H9 (cell line): ENCODE measurements at places on chromosomes 4 and X.

DNA sequence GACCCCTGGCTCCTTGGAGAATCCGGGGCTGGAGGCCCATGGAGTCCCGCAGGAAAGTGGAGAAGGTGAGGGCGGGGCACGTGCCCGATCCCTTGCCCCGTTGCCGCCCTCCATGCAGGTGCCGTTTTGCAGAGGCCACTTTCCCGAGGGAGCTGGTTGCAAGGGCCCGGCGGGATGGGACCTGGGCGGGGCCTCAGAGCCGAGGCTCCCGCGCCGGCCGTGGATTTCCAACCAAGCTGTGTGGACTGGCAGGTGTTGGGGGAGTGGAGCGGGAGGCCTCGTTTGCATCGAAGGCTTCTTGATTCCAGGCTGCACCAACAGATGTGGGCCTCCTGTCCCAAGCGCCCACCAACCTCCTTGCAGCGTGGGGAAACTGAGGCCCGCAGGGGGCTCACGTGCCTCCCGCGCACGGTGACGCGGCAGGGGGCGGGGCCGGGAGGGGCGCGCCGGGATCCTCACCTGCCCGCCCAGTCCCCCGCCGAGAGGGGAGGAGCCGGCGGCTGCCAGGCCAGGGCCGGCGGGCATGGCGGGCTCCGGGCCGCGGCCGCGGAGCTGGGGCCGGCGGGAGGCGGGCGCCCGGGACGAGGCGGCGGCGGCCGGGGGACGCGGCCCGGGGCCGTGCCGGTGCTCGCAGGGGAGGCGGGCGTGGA is 24.9 kb downstream of the SH3BP2 start:
- DNase-seq = peak; percentile 65

GRCh38 chr4:81971061-81971460 is 402.7 kb downstream of the HNRNPD start:
- no peak for DNase-seq

DNA sequence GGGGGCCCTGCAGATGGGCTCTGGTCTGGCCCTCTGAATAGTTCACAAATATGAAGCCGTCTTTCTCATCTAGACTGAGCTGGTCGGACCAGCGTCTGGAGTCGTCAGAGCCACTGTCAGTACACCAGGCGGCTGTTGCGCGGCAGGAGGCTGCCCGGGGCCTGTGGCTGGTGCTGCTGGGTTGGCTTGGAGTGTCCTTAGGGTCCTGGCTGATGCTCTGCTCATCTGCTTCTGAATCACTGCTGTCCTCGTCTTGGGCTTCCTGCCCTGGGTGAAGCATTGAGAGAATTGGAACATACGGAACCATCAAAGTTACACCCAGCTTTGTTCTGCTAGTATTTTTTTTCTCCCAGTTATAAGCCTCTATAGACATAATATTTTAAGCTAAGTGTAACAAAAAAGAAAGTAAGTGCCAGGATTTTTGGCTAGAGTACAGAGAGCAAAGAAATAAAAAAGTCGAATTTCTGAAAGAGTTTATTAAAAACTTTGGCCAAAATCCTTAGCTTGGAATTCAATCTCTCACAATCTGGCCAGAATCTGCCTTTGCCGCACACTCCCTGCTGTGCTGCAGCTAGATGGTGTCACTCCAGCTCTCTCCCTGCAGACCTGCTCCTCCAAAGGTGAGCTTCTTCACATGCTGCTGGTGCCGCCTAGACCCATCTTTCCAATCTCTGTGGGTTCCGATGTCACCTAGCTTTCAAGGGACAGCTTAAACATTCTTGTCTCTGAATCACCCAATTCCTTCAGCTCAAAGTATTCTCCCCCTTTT is 96.2 kb downstream of the CDS1 start:
- no peak for DNase-seq

- DNase-seq = no peak
These were observed 2.1 kb downstream of the COPS4 start for GRCh38 chr4:83036991-83037665.

GRCh38 chr4:76800902-76801301 is 97.0 kb downstream of the SOWAHB start:
- DNase-seq = no peak

GRCh38 chr4:78527555-78527954 is 24.0 kb upstream of the ANXA3 start:
- no peak for DNase-seq

DNA sequence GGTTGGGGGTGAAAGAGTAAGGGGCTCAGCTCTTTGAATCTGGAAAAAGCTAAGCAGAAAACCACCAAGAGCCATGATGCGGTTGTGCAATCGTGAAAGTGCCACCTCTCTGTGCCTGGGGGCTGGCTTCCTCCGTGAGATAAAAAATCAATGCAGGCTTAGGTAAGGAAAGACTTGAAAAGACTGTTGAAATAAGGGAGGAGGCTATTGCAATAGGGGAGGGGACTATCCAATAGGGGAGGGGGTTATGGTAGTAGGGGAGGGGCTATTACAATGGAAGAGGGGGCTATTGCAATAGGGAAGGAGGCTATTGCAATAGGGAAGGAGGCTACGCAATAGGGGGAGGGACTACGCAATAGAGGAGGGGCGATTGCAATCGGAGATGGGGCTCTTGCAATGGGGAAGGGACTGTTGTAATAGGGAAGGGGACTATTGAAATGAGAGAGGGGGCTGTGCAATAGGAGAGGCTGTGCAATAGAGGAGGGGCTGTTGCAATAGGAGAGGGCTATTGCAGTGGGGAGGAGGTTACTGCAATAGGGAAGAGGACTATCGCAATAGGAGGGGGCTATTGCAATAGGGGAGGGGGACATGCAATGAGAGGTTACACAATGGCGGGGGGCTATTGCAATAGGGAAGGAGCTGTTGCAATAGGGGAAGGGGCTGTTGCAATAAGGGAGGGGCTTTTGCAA is 162.3 kb upstream of the PSAPL1 start:
- DNase-seq = no peak

- no peak for DNase-seq
These were observed 56.6 kb upstream of the CHRDL1 start for GRCh38 chrX:110852180-110852579.

- DNase-seq = no peak
These were observed 479.7 kb upstream of the DIAPH2 start for GRCh38 chrX:96204928-96205327.

DNA sequence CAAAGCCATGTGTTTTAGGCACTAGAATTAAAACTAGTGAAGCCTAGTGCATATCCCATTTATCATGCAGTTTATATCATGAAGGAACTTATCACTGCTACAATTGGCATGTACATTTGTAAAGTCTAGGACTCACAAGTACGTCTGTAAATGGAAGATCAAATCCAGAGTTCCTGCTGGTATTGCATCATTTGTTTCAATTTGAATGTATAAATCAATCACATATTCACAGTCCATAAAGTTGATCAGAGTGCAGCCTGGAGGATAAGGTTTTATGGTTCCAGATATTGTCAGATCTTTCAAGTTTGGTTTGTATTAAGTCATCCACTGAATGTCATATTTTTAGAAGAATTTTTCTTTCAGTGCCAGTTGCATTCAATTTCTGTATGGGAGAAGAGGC is 32.6 kb upstream of the PDE5A start:
- no peak for DNase-seq

DNA sequence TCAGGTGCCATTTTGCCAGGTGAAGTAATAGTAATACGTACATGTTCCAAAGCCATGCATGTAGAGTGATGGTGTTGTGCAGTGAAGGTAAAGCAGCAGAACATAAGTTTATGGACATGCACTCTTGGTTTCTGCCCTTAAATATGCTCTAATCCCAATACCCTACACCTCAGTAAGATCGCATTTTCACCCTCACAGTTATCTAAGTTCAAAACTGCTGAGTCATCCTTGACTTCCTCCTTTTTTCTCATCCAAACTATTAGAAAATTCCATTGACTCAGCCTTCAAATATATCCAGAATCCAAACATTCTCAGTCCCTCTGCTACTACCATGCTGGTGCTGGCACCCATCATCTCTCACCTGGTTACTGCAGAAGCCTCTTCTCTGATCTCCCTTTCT is 652.9 kb upstream of the IGFBP7 start:
- DNase-seq = no peak

DNA sequence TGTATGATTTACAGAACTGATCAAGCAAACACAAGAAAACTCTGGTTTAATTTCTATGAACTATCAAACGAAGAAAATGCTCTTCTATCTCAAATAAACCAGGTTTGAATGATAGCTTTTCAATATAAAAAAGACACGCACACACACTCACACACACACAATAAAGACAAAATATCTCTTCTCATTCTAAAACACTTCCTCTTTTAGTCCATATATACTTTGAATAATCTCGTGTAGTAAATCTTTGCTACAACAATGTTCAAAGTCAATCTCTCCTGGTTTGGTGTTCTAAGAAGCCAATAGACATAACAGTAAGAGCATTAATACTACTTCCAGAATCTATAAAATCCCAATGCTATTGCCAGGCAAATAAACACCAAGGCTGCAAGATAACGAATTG is 13.3 kb downstream of the CXCL2 start:
- no peak for DNase-seq

GRCh38 chr4:40524366-40525041 is 105.2 kb downstream of the RBM47 start:
- DNase-seq = no peak

GRCh38 chrX:93259029-93259428 is 414.3 kb downstream of the NAP1L3 start:
- no peak for DNase-seq

- DNase-seq = no peak
These were observed 12.1 kb downstream of the TMEM156 start for GRCh38 chr4:39020130-39020529.

- DNase-seq = peak; percentile 75
These were observed 49.3 kb downstream of the SLC10A7 start for GRCh38 chr4:146472404-146472803.

GRCh38 chrX:85980286-85980685 is 67.1 kb downstream of the CHM start:
- no peak for DNase-seq

GRCh38 chr4:26859762-26860156 is 882 bp upstream of the STIM2 start:
- no peak for DNase-seq

- DNase-seq = no peak
These were observed 29.8 kb downstream of the SMIM20 start for GRCh38 chr4:25943805-25944204.

- DNase-seq = no peak
These were observed 5.9 kb upstream of the PLA2G12A start for GRCh38 chr4:109735566-109736365.

DNA sequence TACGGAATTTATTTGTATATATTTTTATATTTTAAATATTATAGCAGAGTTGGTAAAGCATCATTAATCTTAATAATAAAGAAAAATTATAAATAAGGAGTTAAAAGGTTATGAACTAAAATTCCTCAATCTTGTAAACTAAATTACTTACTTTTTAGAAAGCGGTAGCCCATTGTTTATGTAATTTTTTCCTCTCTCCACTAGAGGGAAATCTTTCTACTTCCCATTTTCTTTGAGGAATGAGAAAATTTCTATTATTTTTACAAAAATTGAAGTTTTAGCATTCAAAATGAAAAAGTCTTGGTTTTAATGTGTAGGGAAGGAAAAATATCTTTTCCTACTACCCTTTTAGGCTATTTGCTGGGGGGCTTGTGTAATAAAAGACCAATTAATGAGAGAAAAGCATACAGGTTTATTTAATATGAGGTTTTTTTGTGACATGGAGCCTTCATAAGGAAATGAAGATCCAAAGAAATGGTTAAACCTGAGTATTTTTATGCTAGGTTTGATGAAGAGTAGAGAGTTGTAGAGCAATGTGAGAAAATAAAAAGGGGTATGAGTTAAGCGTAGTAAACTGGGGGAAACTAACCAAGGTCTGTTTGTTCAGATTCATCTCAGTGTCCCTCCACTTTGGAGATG is 68.7 kb upstream of the ADAD1 start:
- DNase-seq = no peak
